ENCODE measurements at places on chromosomes 7 and 10.

DNA sequence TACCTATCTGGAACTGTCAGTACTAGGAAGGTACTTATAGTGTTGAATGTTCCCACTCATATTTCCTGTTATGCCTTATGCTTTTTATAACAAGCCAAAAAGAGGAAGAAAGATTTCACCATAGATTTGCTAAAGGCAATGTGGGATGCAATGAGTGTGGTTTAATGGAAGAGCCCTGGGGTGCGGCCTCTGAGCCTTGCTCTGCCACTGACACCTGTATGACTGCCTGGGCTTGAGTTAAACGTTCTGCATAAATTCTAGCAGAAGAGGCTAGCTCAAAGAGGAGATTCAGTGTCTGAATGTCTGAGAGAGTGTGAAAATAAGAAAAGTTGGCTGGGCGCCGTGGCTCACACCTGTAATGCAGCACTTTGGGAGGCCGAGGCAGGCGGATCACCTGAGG, 143.8 kb downstream of the TPST1 start:
- DNase-seq: no peak

- DNase-seq: no peak
Measured at GRCh38 chr7:12927635-12928434, 240.4 kb downstream of the ARL4A start.

GRCh38 chr10:89582022-89582421, 46.6 kb upstream of the SLC16A12 start:
- DNase-seq: no peak

- DNase-seq: no peak
Measured at GRCh38 chr7:70706204-70706603, 425.7 kb upstream of the GALNT17 start.

Measured in stimulated activated CD4-positive, alpha-beta T cell treated with anti-CD3 and anti-CD28 coated beads, TNF-alpha, amount 100 ng/mL, for 1 hour (primary cell).